ENCODE measurements at places on chromosomes 12 and 14.

DNA sequence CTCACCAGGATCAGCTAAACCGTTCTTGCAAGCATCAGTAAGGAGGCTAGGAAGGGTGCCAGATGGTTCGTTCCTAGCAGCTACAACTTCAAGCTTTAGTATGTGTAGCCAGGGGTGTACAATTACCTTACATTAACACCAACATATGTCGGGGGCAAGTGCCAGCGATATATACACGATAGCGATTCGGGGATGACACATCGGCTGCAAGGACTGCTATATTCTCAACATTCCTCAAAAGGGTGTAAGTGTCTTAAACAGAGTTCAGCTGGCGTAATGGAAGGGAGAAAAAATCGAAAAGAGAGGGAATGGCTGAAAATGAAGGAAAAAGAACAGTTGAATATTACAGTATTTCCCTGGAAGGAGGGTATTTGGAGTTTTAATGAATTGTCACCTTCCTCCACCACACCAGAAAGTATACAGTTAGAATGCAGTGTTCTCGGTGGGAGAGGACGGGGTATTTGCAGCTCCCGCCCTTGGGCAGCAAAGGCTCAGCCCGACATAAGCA lies 545 bp downstream of the LIMA1 start:
- DNase-seq = peak; percentile 42

GRCh38 chr14:75821831-75822521 lies 159.8 kb downstream of the TGFB3 start:
- no peak for DNase-seq

DNA sequence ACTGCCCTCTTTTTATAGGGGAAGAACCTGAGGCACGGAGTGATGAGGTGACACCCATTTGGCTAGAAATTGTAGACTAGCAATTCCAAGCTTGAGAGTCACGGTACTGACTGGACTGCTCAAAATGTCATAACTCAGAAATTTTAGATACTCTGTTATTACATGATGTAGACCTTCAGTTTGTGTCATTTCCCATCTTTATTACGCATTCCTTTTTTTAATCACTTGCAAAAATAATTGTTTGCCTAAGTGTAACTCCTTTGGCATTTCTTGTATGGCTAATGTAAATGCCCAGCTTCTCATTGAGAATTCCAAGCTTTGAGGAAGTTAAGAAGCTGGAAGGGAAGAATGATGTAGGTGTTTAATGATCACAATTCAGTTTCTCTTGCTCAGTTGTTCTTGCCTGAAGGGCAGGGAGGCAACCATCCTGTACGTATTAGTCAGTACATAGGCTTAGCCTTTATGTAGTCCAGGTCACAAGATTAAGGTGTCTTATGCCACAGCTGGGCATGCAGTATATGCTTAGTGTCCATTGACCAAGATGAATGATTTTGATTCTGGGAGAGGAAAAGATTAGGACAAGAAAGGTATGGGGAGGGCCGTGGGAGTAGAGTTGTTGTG lies 68.2 kb upstream of the EVL start:
- no peak for DNase-seq

- DNase-seq = no peak
Measured at GRCh38 chr12:87529413-87529812, 499.8 kb downstream of the C12orf50 start.

- DNase-seq = no peak
Measured at GRCh38 chr12:82870771-82871377, 184.2 kb downstream of the TMTC2 start.

GRCh38 chr12:120432772-120433525 lies 5.0 kb upstream of the COX6A1 start:
- no peak for DNase-seq

- no peak for DNase-seq
Measured at GRCh38 chr12:52224151-52224550, 8.9 kb upstream of the KRT7 start.

- DNase-seq = no peak
Measured at GRCh38 chr12:70177631-70178030, 65.6 kb upstream of the CNOT2 start.

GRCh38 chr12:12534975-12535374 lies 27.7 kb downstream of the DUSP16 start:
- no peak for DNase-seq

- DNase-seq = no peak
Measured at GRCh38 chr12:2013527-2014223, 9.4 kb upstream of the DCP1B start.

DNA sequence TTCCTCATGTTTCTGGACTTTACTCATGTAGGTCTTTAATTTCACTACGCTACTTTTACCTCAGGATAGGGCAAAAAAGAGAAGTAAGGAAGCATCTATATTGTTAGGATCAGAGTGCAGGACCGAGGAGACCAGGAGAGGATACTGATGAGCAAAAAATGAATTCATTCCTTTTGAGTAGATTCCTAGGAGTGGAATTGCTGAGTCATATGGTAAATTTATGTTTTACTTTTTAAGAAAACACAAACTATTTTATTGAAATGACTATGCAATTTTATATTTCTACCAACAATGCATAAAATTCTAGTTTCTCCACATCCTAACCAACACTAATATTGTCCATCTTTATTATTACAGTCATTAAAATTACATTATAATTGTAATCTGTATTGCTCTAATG lies 50.8 kb upstream of the GARIN6 start:
- no peak for DNase-seq

- DNase-seq = peak; percentile 68
Measured at GRCh38 chr14:62162998-62163589, 400.9 kb downstream of the SNAPC1 start.
